ENCODE measurements at places on chromosomes 7 and 10.

GRCh38 chr7:124918662-124919061 is 11.0 kb downstream of the POT1 start:
- no peak for DNase-seq

- no peak for DNase-seq
Measured at GRCh38 chr7:81410471-81411117, 359.3 kb downstream of the HGF start.

DNA sequence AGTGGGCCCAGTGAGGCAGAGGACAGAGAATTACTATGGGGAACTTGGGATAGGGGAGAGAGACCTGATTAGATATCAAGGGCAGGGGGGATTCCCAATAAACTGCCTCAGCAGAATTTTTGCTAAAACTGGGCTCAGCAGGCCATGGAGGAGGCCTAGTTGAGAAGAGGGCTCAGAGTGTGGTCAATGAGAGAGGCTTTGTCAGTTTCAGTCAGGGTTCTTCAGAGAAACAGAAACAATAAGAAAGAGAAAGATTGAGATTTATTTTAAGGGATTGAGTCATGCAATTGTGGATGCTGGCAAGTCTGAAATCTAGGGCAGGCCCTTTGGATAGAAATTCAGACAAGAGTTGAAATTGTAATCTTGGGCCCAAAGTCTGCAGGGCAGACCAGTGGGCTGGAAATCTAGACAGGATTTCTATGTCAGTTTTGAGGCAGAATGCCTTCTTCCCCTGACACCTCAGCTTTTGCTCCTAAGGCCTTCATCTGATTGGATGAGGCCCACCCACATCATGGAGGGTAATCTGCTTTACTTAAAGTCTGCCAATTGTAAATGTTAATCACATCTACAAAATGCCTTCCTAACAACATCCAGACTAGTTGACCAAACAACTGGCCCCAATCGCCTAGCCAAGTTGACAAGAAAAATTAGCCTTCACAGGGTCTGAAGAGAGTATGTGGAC is 33.5 kb upstream of the CCSER2 start:
- no peak for DNase-seq

GRCh38 chr7:38700116-38700515 is 68.9 kb upstream of the AMPH start:
- DNase-seq = no peak

- no peak for DNase-seq
Measured at GRCh38 chr10:78510566-78511323, 477.1 kb downstream of the RPS24 start.

GRCh38 chr10:121332829-121333765 is 265.1 kb downstream of the FGFR2 start:
- DNase-seq = no peak

- DNase-seq = no peak
Measured at GRCh38 chr7:129264534-129264933, 39.7 kb downstream of the AHCYL2 start.

DNA sequence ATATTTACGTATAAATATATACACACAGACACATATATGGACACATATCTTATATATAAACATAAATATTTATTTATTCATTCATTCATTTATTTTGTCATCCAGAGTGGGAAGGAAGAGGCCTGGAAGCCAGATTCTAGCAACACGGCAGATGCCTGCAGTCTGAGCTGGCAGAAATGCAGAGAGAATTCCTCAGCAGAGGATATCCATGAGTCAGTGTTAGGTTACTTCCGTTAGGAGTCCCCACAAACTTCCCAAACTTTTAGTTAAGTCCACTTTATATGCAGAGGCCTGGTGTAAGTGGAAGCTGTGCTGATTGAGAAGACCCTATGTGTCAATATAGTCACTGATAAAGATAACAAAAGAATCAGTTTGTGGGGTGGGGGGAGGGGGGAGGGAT is 89.6 kb downstream of the PPP1R17 start:
- DNase-seq = no peak

DNA sequence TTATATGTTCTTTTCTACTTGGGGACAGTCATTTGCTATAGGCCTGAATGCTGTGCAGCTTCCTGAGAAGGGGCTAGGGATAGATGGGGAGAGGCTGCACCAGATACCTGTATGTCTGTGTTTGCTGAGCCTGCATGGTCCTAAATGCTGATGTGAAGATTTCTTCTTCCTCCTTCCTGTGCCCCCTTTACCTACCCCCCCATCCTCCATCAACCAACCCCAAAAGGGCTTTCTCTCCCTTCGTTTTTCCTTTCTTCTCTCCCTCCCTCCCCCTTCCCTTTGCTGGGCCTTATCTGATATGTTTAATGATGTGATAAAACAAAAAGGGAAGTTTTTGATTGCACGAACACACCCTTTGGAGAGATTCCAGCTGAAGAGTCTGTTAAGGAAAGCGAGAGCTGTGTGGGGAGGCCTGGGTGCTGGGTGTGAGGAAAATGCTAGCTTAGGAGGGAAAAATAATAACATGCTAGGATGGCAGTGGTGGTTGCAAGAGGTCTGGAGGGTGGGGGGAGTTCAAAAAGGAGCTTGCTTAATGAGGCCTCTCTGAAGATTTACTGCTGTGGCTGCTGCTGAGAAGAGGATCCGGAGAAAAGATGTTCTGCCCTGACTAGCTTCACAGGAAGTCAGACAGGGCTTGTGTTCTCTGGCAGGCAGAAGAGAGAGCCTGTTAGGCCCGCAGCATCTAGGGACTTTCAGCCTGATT is 101.8 kb downstream of the SAMD9 start:
- no peak for DNase-seq

DNA sequence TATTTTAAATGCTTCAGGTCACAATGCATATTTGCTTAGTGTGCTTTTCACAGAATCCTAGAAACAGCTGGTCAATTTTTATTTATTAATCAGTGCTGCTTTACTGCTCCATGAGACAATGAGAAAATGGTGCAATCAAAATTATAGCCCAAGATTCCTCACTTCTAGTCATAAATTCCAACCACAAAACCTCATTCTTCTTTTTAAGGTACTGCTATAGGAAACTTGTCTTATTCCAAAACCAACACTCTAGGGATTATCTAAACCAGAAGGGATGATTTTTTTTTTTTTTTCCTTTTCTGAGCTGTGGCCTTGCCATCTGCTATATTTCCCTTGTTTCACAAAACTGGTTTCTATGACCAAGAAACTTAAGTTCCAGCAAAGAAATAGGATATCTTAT is 64.0 kb upstream of the SEMA3A start:
- DNase-seq = no peak

GRCh38 chr10:59877191-59877671 is 29.1 kb downstream of the CCDC6 start:
- DNase-seq = no peak

DNA sequence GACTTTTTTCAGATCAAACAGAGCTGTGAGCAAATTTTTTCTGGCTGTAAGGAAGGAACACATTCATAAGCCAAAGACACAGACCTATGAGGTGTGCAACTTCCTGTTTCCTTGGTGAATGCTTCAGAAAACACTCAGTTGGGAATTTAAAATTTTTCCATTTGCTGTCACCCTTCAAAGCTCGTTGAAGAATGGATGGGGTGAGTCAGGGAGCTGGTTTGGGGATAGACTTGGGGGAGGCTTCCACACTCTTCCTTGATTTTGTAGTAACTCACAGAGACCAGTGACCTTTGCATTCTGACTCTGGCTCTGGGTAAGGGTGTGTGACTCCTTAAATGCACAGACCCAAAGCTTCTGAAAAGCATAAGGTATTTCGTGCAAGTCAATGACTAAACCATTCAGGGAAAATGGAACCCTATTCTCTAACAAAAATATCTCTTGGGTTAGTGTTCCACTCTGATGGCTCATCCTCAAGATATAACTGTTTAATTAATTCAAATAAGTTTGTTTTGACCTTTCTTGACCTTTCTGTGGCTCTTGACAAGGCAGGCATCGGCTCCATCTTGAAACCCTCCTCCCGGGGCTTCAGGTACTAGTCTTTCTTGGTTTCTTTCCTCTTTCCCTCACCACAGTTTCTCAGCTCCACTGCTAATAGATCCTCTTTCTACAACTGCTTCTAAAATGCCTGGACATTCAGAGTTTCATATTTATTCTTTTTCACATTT is 227.8 kb upstream of the INHBA start:
- DNase-seq = no peak

GRCh38 chr10:82558014-82558607 is 683.1 kb downstream of the NRG3 start:
- DNase-seq = no peak

DNA sequence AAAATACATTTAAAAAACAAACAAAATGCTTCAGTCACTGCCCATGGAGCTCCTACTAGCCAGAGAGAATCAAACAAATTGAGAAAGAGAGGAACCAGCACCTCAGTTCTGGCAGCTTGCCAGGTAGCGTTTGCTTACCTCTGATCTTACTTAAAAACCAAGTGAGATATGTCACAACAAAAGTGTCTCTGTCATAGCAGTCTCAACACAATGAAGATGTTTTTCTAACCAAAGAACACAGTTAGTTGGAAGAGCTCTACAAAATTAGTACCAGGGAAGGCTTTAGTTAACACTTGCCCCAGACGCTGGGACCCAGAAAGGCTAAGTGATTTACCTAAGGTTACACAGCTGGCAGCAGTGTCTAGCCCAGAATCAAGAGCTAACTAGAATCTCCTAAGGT is 3.4 kb downstream of the DOCK4 start:
- no peak for DNase-seq

- DNase-seq = no peak
Measured at GRCh38 chr10:57188846-57189245, 827.8 kb upstream of the ZWINT start.

GRCh38 chr7:90957883-90958282 is 306.4 kb upstream of the FZD1 start:
- DNase-seq = no peak

GRCh38 chr7:42495256-42495655 is 258.2 kb upstream of the GLI3 start:
- DNase-seq = no peak

DNA sequence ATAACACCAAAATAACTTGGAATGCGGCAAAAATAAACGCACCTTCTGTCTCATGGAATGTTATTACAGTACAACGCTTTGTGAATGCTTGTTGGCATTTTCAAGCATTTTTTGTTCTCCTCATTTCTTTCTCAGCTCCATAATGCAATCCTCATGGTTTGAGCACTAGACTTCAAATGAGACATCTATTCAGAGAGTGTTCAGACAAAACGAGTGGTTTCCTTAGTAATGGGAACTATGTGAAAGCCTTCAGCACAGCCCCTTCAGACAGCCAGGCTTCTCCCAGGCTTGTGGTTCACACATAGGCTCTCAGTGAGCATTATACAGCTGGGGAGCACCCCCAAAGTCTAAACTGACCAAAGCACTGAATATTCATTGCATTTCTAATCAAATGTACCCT is 8.6 kb upstream of the LRRN3 start:
- DNase-seq = no peak

GRCh38 chr10:7937315-7937945 is 117.1 kb upstream of the GATA3 start:
- DNase-seq = no peak

GRCh38 chr10:107163881-107164861 is at the start of gene SORCS1:
SORCS1 (minus strand) TSS chr10:107164706.
- DNase-seq = no peak

DNA sequence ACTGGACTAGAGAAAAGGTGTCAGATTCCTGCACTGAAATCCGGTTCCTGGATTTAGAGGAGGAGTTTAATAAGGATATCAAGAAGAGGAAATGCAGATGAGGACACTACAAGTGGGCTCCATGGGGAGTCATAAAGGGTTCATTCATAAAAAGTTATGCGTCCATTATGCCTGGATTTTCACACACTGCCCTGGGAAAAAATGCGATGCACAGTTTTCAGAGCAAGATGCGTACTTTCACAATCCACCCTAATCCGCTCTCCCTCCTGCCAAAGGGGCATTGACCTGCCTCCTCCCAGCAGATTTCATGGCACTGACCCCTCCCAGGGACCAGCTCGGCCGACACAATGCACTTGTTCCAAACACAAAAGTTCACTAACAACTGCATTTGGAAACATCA is 42.2 kb upstream of the OPALIN start:
- no peak for DNase-seq
